SW 1271 (cell line): ENCODE measurements at places on chromosomes 5 and 9.

DNA sequence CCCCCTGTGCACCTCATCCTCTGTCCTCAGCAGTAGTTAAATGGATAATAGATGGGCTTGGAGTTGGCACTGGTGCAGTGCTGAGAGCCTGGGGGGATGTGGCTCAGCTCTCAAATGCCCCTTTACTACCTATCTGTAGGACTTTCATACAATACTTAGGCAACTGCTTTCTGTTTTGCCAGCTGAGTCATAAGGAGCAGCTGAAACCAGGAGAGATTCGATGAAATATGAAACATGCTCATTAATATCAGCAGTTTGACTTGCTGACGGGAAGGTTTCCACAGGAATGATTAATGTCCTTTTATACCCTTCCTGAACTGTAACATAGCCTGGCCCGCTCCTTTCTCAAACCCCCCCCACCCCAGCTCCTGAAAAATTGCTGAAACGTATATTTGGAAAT is 142.6 kb downstream of the SAXO1 start:
- no peak for DNase-seq

DNA sequence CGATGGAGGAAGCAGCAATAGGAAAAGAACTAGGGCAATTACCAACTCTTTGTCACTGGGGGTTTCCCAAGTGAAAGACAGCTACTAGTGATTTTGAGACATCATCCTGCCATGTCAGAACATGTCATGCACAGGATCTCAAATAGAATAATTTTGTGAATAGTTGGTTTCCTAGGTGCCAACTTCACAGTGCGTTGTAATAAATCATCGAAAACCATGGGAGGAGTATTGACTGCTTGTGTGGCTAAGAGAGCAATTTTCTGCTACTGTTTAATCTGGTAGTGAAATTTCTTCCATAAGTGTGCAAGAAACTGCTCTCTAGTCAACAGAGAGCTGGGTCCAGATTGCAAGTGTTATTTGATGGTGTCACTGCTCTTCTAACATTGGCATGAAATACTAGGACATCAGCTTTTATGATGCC is 168.6 kb downstream of the NNT start:
- no peak for DNase-seq

DNA sequence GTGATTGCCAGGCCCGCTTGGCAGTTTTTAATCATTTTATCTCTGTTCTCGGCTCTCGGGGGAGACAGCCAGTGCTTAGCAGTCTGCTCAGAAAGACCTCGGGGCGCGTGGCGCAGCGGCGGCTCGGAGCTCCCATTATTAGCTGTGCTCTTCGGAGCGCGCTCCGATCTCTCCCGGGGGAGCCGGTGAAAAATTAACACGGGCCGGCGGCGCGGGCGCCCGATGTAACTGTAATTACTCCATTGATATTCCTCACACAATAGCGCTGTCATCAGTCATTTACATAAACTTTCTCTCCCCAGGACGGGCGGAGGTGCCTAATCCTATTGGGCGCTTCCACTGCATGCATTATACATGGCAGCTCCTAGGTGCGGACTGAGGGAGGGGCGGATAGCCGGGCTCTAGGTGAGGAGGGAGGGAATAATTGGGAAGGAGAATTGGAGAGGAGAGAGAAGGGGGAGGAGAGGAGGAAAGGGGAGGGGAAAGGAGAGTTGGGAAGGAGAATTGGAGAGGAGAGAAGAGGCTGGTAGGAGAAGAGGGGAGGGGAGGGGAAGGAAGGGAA is 24.9 kb downstream of the LMX1B start:
- no peak for DNase-seq

GRCh38 chr5:43332401-43332800 is 19.2 kb upstream of the HMGCS1 start:
- DNase-seq, result no peak

- no peak for DNase-seq
These were observed 210.8 kb downstream of the FGF10 start for GRCh38 chr5:44178414-44178813.

DNA sequence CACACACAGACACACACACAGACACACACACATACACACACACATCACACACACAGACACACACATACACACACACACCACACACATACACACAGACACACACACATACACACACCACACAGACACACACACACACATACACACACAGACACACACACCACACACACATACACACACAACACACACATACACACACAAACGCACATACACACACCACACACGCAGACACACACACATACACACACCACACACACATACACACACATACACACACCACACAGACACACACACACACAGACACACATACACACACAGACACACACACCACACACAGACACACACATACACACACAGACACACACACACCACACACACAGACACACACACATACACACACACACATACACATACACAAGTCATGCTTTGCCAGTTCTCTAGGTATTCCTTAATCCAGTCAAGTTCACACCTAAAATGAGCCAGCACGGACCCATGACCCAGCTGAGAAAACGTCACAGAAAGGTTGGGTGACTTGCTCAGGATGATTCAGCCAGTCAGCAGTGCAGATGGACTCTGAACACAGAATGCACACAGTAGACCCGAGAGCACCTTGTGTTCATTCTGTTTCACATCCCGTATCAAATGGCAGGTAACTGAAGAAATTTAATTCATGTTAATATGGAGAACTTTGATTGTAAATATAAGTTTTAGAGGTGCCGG is 746.4 kb downstream of the MTRR start:
- DNase-seq, result no peak

GRCh38 chr5:123753937-123754891 is 242.2 kb downstream of the CSNK1G3 start:
- DNase-seq, result no peak

DNA sequence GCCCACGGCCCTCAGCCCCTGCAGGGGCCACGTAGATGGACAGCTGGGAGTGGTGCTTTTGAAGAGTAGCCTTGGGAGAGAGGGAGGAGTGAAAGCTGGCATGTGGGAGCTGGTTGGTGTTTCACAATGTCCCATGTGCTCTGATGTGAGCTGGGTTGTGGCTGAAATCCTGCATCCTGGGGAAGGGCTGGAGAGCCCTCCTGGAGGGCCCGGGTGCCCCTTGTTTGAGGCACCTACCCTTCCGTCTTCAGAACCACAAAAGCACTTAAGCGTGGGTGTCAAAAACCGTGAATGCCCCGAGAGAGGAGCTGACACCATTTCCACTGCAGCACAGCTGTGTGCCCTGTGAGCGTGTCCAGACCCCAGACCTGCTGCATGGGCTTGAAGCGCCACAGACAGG is 199.1 kb upstream of the ZNF618 start:
- no peak for DNase-seq

GRCh38 chr9:23229890-23230317 is 596.1 kb downstream of the ELAVL2 start:
- no peak for DNase-seq

- DNase-seq, result no peak
These were observed 148.5 kb downstream of the COL23A1 start for GRCh38 chr5:178441486-178442270.

- no peak for DNase-seq
These were observed 4.6 kb upstream of the DUSP1 start for GRCh38 chr5:172775326-172776234.

GRCh38 chr5:123204251-123204650 is 115.2 kb downstream of the PRDM6 start:
- DNase-seq, result no peak

DNA sequence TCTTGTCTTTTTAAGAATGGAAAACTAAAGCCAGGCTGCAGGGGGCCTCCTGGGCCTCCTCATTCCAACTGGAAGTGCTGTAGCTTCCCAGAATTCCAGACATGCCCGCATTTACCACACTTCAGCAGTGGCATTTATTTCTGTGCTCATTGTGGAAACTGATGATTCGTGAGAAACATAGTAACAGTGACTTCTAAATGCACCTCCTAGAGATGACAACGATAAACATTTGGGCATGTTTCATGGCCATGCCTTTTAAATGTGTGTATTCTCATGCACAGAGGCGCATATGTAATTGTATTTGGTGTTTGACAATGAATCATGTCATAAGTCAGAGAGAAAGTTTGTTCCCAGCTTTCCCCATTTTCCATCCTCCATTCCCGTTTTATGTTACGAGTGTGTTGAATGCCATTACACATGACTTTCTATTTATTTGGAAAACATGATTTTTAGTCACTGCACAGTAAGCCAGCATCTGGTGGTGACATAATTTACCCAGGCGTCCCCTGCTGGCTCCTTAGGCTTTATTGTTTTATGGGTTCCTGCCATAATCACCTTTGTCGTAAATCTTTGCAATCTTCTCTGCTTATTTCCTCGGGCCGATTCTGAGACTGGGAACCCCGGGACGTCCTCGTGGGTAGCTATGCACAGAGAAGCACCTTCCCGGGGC is 68.8 kb upstream of the FCN2 start:
- no peak for DNase-seq

DNA sequence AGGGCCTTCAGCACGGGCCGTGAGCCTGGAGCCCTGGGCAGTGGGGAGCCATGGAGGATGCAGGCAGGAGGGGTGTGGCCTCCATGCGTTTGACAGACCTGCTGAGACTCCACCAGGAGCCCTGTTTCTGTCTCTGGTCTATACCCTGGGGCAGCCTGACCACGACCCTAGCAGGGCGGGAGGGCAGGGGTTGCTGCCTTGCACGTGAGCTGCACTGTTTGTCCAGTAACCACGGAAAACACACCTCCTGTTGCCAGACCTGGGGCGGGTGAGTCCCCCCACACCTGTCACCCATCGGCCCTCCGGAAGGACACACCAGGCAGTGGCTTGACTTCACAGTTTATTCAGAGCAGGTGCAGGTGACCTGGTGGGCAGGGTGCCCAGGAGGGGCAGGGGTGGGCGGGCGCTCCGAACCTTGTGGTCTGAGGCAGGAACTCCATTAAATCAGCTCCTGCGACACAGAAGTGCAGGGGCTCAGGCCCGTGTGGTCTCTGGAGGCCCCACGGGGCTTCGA is 3.9 kb downstream of the LCN8 start:
- DNase-seq, result no peak

DNA sequence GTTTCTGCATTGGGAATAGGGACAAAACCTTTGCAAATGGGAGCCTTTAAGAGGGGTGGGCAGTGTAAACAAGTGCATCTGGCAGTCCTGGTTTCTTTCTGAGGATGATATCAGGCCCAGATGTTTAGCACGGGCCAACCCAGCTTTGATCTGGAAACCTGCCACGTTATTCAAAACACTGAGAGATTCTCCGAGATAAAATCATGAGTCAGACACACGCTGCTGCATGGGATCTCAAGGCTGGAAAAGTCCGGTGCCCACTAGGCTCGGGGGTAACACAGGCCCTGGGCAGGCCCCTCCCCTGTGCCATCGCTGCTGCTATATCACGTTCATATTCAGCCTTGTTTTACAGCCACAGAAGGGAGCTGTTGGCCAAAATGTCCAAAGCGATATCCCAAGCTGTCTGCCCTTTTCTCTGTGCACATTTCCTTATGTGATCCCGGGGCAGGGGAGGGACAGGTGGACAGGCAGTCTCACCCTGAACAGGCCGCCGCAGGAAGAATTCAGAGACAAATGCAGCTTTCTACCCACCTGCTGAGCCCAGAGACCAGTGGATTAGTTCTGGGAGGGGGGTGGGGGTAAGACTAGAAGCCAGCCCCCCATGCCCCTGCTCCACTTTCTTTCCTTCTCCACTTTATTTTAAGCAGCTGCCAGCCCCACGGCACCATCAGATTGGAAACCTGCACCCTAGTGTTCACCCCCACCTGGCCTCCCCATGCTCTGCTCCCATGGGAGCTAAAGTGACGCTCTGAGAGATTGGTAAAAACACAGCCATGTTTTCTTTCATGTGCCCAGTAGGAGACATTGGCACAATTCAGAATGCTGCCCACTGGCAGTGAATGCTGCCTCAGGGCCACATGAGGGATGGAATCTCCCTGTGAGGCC is 63.1 kb downstream of the TMOD1 start:
- DNase-seq, result no peak

DNA sequence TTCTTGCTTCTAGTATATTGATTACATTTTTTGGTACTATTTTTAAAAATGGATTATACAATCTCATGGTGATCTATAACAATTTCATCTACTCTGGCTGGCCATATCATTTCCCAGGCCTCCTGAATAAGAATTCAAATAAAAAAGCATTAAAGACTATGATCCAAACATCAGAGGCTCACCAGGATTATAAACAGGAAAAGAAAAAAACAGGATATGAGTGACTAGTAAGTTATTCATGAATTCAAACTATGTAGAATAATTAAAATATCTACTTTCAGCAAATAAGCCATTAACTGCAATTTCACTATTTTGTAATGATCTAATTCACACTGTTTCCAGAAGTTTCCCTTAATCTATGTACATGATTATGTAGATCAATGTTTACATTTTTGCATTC is 293.1 kb upstream of the CDH6 start:
- DNase-seq, result no peak

- no peak for DNase-seq
These were observed 288.6 kb upstream of the DAB2 start for GRCh38 chr5:39713250-39713916.

GRCh38 chr9:79034583-79034982 is 537.2 kb upstream of the TLE4 start:
- DNase-seq, result no peak

DNA sequence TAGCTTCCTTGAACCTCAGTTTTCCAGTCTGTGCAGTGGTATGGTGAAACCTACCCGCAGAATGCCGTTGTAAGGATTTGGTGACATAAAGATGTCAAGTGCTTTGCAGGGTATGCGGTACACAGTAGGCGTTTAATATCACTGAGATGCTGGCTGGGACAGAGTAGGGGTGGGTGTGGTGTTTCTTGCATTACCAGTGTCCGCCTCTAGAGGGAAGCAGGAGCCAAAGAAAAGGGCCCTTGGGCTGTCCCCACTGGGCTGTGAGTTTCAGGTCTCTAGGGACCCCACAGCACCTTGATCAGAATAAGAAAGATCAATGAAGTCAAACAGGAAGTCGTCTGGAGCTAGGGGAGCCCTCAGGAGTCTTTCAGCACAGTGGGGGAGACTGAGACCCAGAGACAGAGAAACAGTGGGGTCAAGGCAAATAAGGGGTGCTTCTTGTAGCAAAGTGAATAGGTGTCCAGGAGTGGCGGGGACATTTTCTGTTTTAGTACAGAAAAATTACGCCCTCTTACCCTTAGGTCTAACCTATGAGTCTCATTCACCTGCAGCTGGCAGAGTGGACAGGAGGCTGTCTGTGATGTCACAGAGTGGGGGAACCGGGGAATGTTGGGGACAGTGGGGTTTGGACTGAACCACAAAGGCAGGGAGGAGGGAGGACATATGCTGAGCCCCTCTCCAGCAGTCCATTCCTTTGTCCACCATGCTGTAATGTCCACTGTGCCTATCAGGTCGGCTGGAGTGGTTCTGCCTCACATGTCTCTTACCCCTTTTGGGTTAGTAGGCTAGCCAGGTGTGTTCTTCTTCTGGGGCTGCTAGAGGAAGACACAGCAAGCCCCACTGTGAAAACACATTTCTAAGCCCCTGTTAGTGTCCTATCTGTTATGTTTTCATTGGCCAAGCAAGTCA is 4.7 kb upstream of the TEX53 start:
- no peak for DNase-seq

- no peak for DNase-seq
These were observed 49.4 kb downstream of the FNIP1 start for GRCh38 chr5:131747180-131748105.

GRCh38 chr9:112789891-112790774 is 39.6 kb downstream of the SNX30 start:
- DNase-seq, result no peak
